ENCODE measurements at places on chromosomes 1 and 21. TPM values are rescaled to one million over a fixed set of nuclear protein-coding genes. Genes with fewer than 3 reads are reported as not detected.
A peak's percentile ranks its signal among the peaks of the same experiment; 100 is the strongest.

ESPN gene
- polyA plus RNA-seq, result not detected

JAM2 gene
- polyA plus RNA-seq, result 1.9 TPM

SLC6A17 gene
- 0.34 TPM for polyA plus RNA-seq

DNA sequence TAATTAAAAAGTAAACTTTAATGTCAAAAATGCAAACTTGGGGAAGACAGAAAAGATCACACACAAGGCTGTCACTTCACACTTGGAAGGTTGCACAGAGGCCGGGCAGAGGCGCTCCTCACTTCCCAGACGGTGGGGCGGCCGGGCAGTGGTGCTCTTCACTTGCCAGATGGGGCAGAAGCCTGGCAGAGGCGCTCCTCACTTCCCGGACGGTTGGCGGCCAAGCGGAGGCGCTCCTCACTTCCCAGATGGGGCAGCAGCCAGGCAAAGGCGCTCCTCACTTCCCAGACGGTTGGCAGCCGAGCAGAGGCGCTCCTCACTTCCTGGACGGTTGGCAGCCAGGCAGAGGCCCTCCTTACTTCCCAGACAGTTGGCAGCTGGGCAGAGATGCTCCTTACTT lies 25.8 kb upstream of the IL6R start:
- DNase-seq, result no peak

GRCh38 chr1:103513711-103514110 lies 11.8 kb upstream of the RNPC3 start:
- DNase-seq, result peak; percentile 51

DNA sequence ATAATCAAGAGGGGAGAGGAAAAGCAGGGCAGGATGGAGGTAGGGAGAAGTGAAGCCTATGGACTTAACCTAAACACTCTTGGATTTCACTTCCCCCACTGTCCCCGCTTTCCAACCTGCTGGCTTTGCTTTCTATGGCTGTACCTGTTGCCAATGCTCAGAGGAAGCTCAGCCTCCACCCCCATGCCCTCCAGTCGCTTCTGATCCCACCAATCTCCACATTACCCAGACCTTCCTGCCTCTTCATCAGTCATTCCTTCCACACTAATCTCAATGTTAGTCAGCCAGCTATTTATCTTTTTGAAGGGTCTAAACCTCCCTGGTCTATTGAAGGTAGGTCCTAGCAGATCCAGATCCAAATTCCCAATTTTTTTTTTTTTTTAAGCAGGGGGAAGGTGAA lies 24.1 kb downstream of the ERI3 start:
- no peak for DNase-seq

- peak; percentile 49 for DNase-seq
Measured at GRCh38 chr1:70840260-70840953, 207.2 kb downstream of the PTGER3 start.

DNA sequence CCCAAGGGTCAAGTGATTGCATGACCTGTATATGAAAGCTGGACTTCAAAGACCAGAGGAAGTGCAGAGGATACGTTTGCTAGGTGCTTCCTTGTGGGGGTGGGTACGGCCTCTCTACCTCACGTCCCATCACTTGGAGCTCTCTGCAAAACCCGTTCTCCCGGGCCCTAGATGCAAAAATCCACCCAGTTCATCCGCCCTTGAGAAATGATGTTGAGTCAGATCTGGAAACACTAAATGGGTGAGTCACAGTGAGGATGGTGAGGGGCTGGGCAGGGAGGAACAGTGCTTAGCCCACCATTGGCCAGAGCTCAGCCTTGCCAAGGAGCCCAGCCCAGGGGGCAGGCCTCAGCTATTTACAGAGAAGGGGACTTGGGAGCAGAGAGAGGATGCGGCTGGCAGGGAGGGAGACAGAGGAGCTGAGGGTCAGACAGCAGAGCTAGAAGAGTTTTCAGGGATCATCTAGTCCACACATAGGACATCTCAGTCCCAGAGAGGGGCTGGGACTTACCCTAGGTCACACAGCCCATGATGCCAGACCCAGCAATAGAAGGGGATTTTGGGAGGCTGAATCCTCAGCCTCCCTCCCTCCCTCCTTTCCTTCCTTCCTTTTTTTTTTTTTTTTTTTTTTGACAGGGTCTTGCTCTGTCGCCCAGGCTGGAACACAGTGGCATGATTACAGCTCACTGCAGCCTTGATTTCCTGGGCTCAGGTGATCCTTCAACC lies 14.6 kb downstream of the ARHGEF10L start:
- peak; percentile 89 for DNase-seq
